DND-41 (cell line): ENCODE measurements at places on chromosomes 4 and X.

- H3K4me3 ChIP-seq = no peak overlapping the region
- no peak overlapping the region for H3K27ac ChIP-seq
- no peaks in the 10 kb centered on the region for H3K36me3 ChIP-seq
- no peak for DNase-seq
- peaks cover 34% of the 10 kb centered on the region for H3K4me1 ChIP-seq
These were observed 109.1 kb upstream of the TBL1X start for GRCh38 chrX:9355739-9356138.

DNA sequence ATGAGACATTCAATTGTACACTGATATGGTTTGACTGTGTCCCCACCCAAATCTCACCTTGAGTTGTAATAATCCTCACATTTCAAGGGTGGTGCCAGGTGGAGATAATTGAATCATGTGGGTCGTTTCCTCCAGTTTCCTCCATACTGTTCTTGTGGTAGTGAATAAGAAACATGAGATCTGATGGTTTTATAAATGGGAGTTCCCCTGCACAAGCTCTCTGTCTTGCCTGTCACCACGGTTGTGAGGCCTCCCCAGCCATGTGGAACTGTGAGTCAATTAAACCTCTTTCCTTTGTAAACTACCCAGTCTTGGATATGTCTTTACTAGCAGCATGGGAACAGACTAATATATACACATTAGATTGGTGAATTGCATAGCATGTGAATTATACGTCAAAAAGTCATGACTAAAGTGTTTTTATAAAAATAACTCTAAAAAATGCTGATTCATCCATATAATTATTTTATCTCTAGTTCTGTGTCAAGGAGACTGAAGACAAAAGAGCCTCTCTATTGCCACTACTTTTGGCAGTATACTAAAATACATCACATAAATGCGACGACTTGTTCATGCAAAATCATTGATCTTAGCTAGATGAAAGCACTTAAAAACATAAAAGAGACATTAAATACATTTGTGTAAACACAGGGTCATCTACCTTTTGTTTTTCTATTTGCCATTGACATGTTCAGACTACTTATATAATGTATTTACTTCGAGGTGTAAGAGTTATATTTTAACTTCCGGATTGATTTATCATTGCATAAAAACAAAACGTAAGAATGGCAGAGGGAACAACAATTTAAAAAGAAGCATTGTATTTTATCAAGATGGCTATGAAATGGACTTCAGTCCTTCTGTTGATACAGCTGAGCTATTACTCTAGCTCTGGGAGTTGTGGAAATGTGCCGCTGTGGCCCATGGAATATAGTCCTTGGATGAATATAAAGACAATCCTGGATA lies 50.1 kb downstream of the YTHDC1 start:
- H3K36me3 ChIP-seq = no peaks in the 10 kb centered on the region
- no peak overlapping the region for H3K4me3 ChIP-seq
- DNase-seq = no peak
- H3K4me1 ChIP-seq = no peaks in the 10 kb centered on the region
- no peaks in the 10 kb centered on the region for H3K27me3 ChIP-seq

DNA sequence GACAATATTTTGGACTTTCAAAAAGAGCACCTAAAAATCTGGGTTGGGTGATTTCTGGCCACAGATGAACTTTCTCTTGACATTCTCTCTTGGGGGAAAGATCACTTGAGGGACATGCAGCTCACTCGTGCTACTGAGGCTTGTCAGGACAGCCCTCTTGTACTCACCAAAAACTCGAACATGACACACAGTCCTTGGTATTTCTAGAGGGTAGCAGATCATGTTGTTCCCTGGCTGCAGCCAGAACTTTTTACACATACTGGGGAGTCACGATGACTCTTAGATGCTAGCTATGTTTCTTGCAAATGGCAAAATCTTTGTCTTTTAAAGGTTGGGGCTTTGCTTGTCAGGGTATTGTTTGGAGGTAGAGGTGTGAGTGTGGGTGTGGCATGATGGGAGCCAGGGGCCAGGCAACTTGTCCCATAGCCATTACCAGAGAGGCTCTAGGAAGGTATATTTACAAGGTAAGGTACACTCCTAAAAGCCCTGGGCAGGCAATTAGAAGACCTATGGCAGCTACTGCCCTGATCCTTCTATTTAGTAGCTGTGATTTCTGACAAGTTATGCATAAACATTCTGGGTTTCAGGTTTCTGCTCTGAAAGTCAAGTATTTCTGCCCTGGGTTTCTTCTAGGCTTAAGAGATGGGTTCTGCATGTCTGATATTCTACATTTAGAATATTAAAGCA lies 241.7 kb upstream of the TLL1 start:
- H3K36me3 ChIP-seq = no peaks in the 10 kb centered on the region
- no peaks in the 10 kb centered on the region for H3K27me3 ChIP-seq
- no peak overlapping the region for H3K4me3 ChIP-seq
- DNase-seq = no peak
- no peak overlapping the region for H3K27ac ChIP-seq

GRCh38 chr4:56828784-56829535 lies 7.5 kb upstream of the SPINK2 start:
- H3K27me3 ChIP-seq = no peaks in the 10 kb centered on the region
- H3K36me3 ChIP-seq = no peaks in the 10 kb centered on the region
- no peak for DNase-seq
- H3K4me1 ChIP-seq = no peaks in the 10 kb centered on the region
- H3K4me3 ChIP-seq = no peak overlapping the region

GRCh38 chrX:136209016-136209738 lies 42.0 kb downstream of the MAP7D3 start:
- H3K27ac ChIP-seq = no peak overlapping the region
- peak; percentile 30 for DNase-seq
- H3K27me3 ChIP-seq = no peaks in the 10 kb centered on the region
- no peaks in the 10 kb centered on the region for H3K4me1 ChIP-seq

DNA sequence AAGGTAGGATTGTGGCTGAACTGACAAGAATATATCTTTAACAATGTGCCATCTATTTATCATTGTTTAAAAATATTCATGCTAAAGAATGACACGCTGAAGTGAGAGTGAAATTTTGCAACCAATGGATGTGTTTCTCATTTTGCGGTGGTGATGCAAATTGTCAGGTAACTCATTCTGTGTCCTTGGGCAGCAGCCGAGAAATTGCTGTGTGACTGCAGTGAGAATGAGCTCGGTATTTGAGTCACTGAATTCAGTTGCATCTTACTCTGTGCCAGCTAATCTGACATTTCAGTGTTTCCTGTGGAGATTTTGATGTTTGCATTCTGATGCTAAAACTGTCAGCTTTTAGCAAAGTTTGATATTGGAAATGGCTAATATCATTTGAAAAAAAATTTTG lies 28.1 kb downstream of the MCUB start:
- H3K27me3 ChIP-seq = no peaks in the 10 kb centered on the region
- H3K27ac ChIP-seq = no peak overlapping the region
- no peak overlapping the region for H3K4me3 ChIP-seq
- H3K4me1 ChIP-seq = peaks cover 13% of the 10 kb centered on the region

DNA sequence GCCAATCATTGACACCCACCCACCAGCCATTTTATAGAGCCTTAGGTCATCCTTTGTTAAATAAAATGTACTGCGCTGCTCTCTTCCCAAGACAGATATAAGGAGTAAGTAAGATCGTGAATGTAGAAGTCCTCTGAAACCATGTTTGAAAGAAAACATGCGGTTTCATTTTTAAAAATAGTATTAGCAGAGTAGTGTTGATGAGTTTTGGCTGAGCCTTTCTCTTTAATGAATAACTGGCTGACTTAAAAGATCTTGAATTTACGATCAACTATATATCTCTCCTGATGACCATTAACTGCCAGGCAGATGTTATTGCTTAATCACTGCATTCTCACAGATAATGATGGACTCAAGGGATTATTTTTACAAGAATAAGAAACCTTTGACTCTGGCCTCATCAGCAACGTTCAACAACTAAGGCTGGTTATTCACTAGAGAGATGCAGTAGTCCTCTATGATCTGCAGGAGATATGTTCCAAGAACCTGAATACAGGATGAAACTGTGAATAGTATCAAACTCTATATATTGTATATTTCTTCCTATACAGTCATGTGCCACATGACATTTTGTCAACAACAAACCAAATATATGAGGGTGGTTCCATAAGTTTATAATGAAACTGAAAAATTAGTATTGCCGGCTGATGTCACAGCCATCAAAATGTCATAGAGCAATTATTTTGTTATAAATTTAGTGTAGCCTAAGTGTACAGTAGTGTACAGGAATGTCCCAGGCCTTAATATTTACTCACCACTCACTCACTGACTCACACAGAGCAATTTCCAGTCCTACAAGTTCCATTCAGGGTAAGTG lies 80.8 kb downstream of the FAM13A start:
- H3K4me3 ChIP-seq = no peak overlapping the region
- no peaks in the 10 kb centered on the region for H3K4me1 ChIP-seq
- no peak overlapping the region for H3K27ac ChIP-seq
- DNase-seq = no peak

DNA sequence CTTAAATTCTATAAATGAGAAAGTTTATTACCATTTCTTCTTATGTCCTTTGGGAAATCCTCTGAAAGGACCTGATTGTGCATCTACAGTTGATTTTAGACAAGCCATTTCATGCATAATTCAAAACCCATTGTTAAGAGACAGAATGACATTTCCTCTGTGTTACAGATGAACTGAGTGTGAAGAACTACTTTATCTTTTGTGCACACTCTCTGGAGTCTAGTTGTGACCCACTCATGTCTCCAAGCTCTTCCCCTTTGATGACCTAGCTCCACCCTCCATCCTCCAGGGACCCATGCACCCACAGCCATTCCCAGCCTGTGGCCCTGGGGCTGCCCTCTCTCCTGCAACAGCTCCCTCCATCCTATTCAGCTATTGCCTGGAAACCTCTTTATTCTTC lies 57.5 kb upstream of the BMPR1B start:
- no peaks in the 10 kb centered on the region for H3K36me3 ChIP-seq
- H3K27ac ChIP-seq = no peak overlapping the region
- H3K27me3 ChIP-seq = no peaks in the 10 kb centered on the region
- no peak overlapping the region for H3K4me3 ChIP-seq
- H3K4me1 ChIP-seq = no peaks in the 10 kb centered on the region

DNA sequence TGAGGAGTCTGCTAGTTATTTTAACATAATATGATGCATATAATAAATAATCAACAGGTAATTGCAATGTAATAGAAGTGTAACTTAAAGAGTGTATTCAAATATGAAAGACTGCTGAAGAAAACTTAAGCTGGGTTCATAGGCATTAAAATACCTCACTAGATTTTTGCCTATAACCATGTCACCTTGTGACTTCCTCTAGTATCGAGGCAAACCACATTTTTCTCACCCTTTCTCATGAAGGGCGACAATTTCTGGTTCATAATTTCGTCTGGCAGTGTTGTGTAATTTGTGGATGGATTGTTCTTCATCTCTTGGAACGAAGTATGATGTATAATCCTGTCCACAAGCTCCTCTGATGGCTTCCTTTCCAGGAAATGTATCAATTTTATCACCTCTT lies 16.0 kb downstream of the SULT1E1 start:
- H3K27ac ChIP-seq = no peak overlapping the region
- H3K27me3 ChIP-seq = no peaks in the 10 kb centered on the region
- no peaks in the 10 kb centered on the region for H3K36me3 ChIP-seq
- H3K4me3 ChIP-seq = no peak overlapping the region
- no peak for DNase-seq

DNA sequence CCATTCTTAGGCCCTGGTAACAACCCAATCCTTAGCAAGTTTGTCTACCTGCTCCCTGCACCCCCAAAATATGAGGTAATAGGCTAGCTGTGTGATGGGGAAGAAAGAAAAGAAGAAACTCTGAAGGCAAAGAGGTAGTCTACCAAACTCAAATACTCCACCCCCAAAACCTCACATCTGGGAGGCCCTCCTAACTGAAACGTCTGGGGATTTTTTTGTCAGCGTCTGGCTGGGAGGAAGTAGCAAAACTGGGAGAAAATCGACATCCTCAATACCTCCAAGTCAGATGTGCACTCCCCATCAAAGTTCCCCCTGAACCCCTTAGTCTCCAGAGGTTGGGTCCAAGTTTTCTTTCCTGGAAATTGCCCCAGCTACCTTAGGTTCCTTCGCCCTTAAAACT lies 1.0 kb downstream of the LAMP2 start:
- peak overlapping the region; percentile 95 for H3K27ac ChIP-seq
- H3K27me3 ChIP-seq = no peaks in the 10 kb centered on the region
- no peaks in the 10 kb centered on the region for H3K36me3 ChIP-seq
- H3K4me1 ChIP-seq = peaks cover 38% of the 10 kb centered on the region
- peak; percentile 17 for DNase-seq

DNA sequence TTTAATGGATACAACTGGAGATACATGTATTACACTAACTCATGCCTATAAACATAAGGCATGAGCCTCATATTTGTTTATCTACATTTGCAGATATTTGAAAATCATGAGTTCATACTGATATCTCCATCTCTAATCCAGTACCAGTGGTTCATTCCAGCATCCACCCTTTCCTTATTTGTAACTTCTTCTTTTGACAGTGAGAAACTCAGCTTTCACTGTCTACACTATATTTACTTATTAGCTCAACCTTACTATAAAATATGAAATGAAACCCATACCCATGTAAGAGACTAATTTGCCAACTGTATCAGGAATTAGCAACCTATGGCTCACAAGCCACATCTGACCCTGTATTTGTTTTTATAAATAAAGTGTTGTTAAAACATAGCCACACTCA lies 161.9 kb upstream of the GPRIN3 start:
- H3K4me1 ChIP-seq = no peaks in the 10 kb centered on the region
- H3K27me3 ChIP-seq = no peaks in the 10 kb centered on the region
- no peak for DNase-seq
- H3K4me3 ChIP-seq = no peak overlapping the region
- no peaks in the 10 kb centered on the region for H3K36me3 ChIP-seq

GRCh38 chr4:22787753-22788375 lies 95.1 kb downstream of the GBA3 start:
- H3K27me3 ChIP-seq = no peaks in the 10 kb centered on the region
- H3K4me1 ChIP-seq = no peaks in the 10 kb centered on the region
- H3K36me3 ChIP-seq = no peaks in the 10 kb centered on the region
- no peak overlapping the region for H3K27ac ChIP-seq
- H3K4me3 ChIP-seq = no peak overlapping the region

GRCh38 chr4:87806520-87806919 lies 7.2 kb downstream of the IBSP start:
- no peak overlapping the region for H3K4me3 ChIP-seq
- H3K27ac ChIP-seq = no peak overlapping the region
- H3K36me3 ChIP-seq = no peaks in the 10 kb centered on the region
- no peak for DNase-seq
- H3K4me1 ChIP-seq = no peaks in the 10 kb centered on the region

GRCh38 chrX:7146703-7147412 lies 654 bp upstream of the STS start:
- H3K4me1 ChIP-seq = peaks cover 78% of the 10 kb centered on the region
- H3K27me3 ChIP-seq = no peaks in the 10 kb centered on the region
- peak; percentile 34 for DNase-seq
- H3K27ac ChIP-seq = peak overlapping the region; percentile 98
- peaks cover 15% of the 10 kb centered on the region for H3K36me3 ChIP-seq
- peak overlapping the region; percentile 99 for H3K4me3 ChIP-seq
